ENCODE measurements at places on chromosomes 4 and X.

DNA sequence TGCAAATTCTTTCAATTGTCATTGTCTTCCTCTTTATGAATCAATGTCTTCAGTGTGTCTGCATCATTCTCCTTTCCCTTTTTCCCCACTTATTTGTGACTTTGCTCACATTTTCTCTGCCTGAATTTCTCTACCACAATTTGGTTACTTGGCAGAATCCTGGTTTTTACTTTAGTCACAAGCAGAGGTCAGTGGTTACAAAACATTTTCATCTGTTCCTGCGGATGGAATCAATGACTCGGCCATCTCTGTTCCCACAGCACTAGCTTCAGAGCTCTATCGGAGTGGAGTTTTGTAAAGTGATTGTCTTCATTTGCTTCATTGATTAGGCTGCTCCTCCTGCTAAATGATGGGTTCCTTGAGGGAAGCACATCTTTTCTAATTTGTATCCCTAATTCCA lies 501.3 kb upstream of the AADAT start:
- no peak for DNase-seq

DNA sequence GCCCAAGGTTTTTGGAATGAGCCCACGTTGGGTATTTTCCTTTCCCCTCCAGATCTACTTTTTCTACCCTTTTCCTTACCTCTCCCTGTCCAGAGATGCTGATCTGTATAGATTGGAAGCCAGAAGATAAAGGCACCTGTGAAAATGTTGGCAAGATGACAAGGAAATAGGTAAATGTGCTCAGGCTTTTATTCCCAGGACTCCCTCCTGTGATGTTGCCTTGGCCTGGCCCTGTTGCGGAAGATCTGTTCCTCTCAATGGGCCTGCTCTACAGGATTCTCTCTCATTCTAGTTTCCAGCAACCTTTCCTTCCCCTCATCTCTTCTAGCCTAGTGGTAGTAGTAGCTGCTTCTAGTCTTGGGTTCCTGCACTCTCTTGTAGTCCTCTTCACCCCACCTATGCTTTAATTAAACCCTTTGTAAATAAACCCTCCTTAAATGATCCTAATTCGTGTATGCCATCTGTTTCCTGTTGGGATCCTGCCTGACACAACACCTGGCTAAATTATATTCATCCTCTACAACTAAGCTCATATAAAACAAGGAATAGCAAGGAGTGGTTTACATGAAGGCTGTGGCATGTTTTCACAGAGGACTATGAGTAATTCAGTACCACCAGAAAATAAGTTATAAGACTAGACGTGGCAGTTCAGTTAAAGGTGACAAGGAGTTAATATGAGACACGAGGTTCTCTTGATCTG lies 95.7 kb upstream of the MAOA start:
- no peak for DNase-seq

- no peak for DNase-seq
These were observed 632 bp downstream of the CCSER1 start for GRCh38 chr4:90127706-90128345.

DNA sequence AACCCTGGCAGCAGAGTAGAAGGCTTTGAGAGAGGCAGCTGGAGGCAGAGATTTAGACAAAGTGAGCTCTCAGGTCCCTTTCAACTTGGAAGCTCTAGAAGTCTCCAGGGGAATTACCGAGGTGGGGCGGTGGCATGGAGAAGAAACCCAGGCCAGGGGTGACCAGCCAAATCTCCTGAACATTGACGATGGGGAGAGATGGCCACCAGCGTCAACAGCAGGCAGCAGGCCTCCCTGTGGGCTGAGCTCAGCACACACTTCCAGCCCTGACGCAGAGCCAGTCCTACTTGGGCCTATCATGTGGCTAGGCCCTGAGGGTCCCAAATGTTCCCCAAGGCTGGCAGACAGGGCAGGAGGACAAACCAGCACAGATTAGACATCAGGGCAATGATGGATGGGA lies 187.8 kb downstream of the BCOR start:
- DNase-seq, result no peak

- no peak for DNase-seq
These were observed 23.5 kb upstream of the THOC2 start for GRCh38 chrX:123756320-123756719.

GRCh38 chr4:59869559-59869958 lies 1330.6 kb upstream of the ADGRL3 start:
- no peak for DNase-seq

DNA sequence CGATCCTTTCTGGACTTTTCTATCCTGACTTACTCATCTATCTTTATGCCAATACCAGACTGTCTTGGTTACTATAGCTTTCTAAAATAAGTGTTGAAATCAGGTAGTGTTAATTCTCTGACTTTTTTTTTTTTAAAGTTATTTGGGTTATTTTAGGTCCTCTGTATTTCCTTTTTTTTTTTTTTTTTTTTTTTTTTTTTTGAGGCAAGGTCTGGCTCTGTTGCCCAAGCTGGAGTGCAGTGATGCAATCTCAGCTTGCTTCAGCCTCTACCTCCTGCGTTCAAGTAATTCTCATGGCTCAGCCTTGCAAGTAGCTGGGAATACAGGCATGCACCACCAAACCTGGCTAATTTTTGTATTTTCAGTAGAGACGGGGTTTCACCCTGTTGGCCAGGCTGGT lies 2.8 kb upstream of the NELFA start:
- no peak for DNase-seq
